ENCODE measurements at places on chromosomes 7 and 10.
A peak's percentile ranks its signal among the peaks of the same experiment; 100 is the strongest.

DNA sequence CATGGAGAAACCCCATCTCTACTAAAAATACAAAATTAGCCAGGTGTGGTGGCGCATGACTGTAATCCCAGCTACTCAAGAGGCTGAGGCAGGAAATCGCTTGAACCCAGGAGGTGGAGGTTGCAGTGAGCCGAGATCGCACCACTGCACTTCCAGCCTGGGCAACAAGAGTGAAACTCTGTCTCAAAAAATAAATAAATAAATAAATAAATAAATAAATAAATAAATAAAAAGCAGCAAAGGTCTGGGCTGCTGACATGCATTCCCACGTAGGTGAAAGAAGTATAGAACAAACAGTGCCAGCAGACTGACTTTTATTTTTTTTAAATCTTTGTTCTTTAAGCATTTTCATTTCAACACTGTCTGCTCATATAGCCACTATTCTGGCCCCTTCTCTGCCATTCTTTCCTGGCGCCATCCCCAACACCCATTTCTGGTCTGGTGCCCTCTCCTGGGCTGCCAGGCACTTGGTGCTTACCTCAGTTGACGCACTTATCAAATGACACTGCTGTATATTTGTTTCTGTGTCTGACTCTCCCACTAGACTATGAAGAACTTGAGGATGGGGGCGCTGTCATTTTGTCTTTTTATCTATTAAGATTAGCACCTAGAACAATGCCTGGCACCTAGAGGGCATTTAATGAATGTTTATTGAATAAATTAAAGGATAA is 15.6 kb downstream of the FAM107B start:
- no peak for DNase-seq

GRCh38 chr7:84664626-84665025 is 470.0 kb upstream of the SEMA3A start:
- DNase-seq = no peak

DNA sequence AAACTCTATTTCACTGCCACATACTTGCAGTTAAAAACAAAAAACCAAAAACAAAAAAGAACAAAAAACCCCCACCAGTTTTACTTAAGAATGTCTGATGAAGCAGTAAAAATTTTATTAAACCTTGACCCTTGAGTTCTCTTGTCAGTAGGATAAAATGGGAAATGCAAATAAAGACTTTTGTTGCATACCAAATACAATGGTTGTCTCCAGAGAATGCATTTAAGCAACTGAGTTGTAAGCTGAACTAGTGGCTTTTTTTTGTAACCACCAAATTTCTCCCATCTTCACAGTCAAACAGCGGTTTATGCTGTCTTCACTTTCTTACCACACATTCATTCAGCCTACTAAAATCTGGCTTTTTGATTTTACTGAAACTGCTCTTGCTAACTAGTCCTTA is 3.1 kb downstream of the SYPL1 start:
- DNase-seq = no peak

- DNase-seq = no peak
Measured at GRCh38 chr10:29554660-29555059, 80.1 kb downstream of the SVIL start.

DNA sequence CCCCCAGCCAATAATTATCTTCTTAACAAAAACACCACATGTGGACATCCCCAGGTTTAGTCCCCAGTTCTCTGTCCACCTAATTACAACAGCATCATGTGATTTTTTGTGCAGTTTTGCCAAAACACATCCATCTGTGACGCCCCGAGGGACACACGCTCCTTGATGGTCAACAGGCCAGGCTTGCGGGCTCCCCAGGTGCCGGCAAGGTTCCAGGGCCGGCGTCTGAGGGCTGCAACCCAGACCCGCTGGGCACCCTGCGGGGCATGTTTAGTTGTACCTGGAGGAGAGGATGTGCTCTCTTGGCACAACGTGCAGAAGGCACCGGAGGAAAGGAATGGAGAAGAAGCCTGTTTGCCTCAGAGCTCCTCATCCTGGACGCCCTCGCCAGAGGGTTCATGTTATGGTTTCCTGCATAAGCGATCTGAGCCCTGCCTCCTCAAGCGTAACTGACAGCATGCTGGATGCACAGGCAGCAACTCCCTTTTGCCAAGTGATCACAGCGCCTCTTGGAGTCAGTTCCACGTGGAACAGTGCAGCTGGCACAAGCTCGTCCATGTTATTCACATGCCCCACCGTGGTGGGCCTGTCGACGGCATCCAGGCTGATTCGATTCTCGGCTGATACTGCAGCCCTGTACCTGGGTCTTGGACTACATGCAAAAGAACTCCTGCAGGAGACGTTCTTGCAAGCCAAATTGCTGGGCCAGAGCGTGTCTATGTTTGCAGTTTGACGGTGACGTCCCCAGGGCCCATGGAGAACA is 41.6 kb downstream of the JAKMIP3 start:
- peak; percentile 57 for DNase-seq

DNA sequence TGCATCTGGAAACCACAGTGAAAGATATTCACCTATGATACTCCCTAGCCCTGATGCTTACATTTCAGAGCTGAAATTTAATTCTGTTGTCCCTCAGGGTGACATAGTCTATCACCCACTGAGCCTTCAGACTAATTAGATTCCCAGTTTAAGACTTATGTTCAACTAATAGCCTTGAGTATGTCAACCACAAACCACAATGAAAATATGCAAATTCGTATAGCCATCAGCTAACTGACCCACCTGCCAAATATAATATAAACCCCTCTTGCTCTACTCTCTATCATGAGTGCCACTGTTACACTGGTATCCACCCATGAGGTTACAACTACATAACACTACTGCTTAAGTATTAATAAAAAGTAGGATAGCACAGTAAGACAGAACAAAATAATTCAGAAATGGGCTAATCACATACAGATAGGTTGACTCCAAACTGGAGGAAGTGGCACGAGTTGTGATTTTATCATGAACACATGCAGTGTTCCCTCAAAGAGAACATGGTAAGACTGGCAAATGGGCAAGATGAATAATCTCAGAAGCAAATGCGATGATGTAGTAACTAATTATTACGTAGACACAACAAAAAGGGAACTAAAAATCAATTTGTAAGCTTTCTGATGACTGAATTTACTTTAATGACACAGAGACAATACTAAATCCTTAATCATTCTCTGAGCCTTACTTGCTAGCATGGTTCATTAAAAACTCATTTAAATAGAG is 290.6 kb downstream of the PARD3 start:
- DNase-seq = no peak

DNA sequence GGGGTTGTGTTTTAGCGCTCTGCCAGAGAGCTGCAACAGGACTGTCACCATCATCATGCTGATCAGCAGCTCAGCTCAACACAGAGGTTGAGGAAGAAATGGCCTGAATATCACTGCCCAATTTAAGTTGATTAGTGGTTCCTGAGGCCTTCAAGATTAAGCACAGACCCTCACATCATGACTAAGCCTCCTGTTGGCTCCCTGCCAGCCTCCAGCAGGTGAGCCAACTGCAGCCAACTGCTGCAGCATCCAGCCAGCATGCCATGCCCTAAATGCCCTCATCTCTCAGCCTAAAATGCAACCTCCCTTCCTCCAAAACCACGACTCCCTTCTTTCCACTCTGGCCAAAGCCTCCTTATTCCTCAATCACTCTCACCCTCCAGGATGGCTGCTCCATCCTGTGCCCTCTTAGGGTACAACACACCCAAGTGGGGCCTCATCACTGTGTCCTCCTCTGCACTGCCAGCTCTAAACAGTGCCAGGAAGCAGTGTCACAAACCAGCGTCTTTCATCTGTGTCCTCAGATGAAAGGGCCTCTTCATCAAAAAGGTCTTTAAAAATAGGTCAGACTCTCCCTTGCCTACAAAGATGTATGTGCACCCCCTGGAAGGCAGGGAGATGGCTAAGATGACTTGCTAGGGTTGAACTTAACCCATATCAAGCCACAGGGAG is 259.3 kb downstream of the ZEB1 start:
- DNase-seq = no peak

DNA sequence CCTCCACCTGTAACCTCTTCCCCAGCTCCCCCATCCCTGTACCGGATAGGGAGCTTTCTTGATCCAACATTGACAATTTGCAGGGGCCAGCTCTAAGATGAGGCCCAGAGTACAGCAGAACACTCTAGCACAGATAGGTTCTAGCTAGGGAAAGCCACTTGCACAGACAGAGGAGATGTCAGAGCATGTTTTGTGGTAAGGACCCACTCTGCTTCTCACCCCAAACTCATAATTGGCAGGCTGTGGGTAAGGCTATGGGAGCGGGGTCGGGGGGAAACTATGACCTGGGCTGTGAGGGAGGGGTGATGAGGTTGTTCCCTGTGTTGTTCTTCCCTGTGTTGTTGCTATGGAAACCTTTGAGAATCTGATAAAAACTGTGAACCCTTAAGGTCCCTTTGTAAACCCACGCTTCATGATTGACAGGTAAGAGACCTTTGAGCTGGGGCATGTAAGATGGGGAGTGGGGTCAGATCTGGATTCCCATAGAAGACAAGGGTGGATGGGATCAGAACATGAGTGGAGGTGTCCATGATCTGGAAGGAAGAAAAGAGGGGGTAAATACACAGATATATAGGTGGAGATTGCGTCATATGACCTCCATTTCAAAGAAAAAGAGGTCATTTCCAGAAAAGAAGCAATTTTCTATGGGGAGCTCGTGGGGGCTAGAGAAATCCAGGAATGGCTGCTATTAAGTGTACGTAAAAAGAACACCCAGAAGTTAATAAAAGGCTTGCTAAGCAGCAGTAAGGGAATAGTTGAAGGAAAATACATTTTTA is 4.0 kb downstream of the CALD1 start:
- no peak for DNase-seq

DNA sequence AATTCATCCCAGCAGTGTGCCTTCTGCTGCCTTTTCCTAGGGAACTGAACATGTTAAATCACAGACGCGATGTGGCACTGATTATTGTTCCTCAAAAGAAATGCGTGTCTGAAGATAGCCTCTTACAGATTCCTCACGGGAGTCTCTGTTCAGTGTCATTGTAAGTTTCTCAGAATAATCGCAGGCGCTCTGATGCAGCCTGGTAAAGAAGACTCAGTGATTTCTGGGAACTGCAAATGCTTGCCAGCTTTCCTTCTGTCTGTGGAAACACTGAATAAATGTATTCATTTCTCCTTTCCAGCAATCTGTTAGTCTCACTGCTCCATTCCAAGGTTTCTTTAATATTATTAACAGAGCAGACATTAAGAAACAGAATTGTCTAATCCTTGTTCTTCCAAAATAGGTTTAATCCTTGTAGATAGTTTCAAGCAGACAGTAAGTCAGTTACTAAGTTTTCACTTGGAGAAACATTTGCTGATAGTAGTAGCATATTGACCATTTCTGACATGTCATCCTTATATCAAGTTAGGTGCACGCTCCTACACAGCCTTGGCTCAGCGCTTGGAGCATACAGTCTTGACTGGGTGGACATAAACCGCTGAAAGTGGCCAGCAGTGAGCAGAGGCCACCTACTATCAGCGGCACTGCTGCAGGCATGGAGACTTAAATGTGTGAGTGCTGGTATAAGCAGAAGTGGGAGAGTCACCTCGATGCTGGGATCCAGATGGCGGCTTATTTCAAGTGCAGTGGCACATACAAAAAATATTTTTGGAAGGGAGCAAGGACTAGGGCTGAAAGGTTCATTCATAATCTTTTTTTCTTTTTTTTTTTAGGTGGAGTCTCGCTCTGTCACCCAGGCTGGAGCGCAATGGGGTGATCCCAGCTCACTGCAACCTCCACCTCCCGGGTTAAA is 27.7 kb downstream of the MMRN2 start:
- DNase-seq = no peak

- no peak for DNase-seq
Measured at GRCh38 chr7:69553190-69553589, 45.1 kb upstream of the AUTS2 start.

DNA sequence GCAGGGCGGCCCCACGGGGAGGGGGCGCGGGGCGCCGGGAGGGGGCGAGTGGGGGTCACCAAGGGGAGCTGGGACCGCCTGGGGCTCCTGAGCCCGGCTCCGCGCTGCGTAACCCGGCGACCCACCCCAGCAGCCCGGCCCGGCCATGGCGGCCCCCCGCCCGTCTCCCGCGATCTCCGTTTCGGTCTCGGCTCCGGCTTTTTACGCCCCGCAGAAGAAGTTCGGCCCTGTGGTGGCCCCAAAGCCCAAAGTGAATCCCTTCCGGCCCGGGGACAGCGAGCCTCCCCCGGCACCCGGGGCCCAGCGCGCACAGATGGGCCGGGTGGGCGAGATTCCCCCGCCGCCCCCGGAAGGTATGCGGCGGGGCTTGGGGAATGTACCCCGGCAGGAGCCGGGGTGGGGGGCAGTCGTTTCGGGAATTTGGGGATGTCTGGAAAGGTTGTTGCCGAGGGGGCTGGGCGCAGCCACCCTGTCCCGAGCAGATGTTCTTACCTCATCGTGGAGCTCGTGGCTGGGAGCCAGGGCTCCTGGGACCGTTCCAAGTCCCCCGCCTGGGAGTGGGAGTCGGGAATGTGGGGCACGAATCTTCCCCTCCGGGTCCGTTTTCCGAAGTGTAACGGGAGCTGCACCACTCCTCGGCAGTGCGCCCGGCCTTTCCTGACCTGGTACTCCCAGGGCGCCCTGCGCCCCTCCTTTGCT is 431 bp downstream of the ZYX start:
- DNase-seq = peak; percentile 94

DNA sequence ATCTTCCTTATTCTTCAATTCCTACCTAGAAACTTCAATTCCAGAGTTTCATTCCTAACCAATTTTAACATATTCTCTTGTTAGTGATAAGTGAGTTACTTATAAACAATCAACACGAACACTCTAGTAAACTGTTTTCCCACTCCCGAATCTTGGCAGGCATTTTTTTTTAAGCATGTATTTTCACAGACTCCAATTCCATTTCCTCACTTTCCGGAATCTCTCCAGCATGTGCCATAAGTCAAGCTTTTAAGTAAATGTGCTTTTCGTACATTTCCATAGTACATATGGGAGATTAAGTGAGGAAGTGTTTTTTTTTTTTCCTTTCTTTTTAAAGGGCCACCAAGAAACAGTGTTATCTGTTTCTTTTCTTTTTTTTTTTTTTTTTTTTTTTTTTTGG is 89.1 kb downstream of the FGFR2 start:
- DNase-seq = peak; percentile 55

- DNase-seq = peak; percentile 4
Measured at GRCh38 chr10:25600651-25601050, 333.4 kb upstream of the MYO3A start.

DNA sequence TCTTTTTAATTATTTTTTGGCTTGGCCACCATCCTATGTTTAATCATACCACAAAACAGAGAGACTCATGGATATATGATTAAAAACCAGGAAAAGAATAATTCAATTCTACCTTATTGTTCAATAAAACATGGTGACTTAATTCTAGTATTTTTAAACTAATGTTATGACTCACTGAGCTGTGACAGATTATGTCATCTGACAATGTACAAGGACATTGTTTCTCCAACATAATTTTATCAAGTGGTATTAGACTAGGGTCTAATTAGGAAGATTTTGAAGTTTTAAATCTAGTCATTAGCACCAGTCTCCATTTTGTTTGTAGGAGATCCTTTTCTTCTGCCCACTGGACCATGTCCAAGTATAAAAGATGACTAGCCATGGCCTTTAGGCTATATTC is 199.3 kb upstream of the MDFIC start:
- DNase-seq = no peak

- DNase-seq = no peak
Measured at GRCh38 chr7:90412458-90413184, 9.4 kb downstream of the CLDN12 start.

Data from tongue (tissue), 3 donors.